Effector memory CD4-positive, alpha-beta T cell (primary cell): ENCODE measurements at places on chromosomes 3 and 15.

DNA sequence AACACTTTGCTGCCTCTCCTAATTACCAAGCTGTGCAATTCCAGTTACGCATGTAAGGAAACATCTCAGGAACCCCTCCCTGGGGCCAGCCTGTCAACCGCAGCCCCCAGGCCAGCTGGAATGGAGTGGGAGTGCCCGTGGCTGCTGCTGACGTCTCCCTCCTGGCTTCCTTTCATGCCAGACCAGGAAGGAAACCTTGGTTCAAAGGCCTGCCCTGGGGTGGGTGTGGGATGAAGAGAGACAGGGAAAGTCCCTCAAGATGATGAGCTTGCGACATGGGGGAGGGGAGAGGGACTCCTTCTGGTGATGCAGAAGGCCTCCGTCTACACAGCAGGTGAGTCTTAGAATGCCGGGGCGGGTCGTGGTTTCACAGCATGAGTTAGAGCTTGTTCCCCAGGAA, 11.4 kb upstream of the CYP11A1 start:
- H3K4me3 ChIP-seq = no peak overlapping the region
- H3K27me3 ChIP-seq = no peaks in the 10 kb centered on the region
- H3K36me3 ChIP-seq = no peaks in the 10 kb centered on the region
- DNase-seq = peak; percentile 19
- peaks cover 8% of the 10 kb centered on the region for H3K4me1 ChIP-seq

GRCh38 chr3:123295901-123296250, 94.1 kb downstream of the SEC22A start:
- no peaks in the 10 kb centered on the region for H3K36me3 ChIP-seq
- H3K27ac ChIP-seq = no peak overlapping the region
- no peak for DNase-seq
- peaks cover 2% of the 10 kb centered on the region for H3K27me3 ChIP-seq
- H3K4me3 ChIP-seq = no peak overlapping the region
- H3K4me1 ChIP-seq = no peaks in the 10 kb centered on the region

DNA sequence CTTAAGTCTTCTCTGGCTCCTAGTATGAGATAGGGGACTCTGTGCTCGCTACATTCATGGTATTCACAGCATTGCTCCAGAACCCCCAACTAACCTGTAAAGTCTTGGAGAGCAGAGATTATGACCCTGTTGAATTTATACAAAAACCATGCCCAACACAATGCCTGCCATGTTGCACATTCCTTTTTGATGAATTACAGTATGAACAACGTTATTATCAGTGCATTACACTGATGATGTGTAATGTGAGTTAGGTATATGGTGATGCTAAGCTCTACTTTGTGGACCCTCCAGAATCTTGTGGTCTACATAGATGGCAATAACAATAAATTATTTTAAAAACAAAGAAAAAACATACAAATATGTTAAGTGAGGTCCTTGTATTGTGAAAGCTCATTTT, 64.3 kb downstream of the EOMES start:
- DNase-seq = no peak
- H3K27me3 ChIP-seq = no peaks in the 10 kb centered on the region
- H3K36me3 ChIP-seq = no peaks in the 10 kb centered on the region

- no peak for DNase-seq
- no peaks in the 10 kb centered on the region for H3K4me1 ChIP-seq
- no peaks in the 10 kb centered on the region for H3K36me3 ChIP-seq
Measured at GRCh38 chr3:117790235-117790987, 1080.8 kb downstream of the TUSC7 start.

DNA sequence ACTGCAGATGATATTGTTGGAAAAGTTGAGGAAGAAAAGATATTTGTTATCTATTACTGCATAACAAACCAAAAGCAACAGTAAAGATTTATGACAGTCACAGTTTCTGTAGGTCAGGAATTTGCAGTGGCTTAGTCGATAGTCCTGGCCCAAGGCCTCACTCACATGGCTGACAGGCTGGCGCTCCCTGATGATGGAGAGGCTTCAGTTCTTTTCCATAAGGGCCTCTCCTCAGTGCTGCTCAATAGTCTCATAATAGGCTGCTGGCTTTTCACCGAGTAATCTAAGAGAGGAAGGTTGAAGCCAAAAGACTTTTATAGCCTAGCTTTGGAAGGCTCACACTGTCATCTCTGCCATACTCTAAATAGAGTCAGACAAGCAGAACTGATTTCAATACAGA, 17.7 kb downstream of the IREB2 start:
- no peaks in the 10 kb centered on the region for H3K27me3 ChIP-seq
- H3K4me3 ChIP-seq = no peak overlapping the region
- H3K27ac ChIP-seq = no peak overlapping the region
- peaks cover 6% of the 10 kb centered on the region for H3K4me1 ChIP-seq
- no peaks in the 10 kb centered on the region for H3K36me3 ChIP-seq

GRCh38 chr3:134075568-134075825, 45.8 kb upstream of the SLCO2A1 start:
- H3K36me3 ChIP-seq = no peaks in the 10 kb centered on the region
- no peak overlapping the region for H3K4me3 ChIP-seq
- no peaks in the 10 kb centered on the region for H3K4me1 ChIP-seq
- no peaks in the 10 kb centered on the region for H3K27me3 ChIP-seq

GRCh38 chr3:152902141-152902669, 67.3 kb downstream of the P2RY1 start:
- DNase-seq = no peak
- no peak overlapping the region for H3K4me3 ChIP-seq
- H3K36me3 ChIP-seq = no peaks in the 10 kb centered on the region

- H3K4me1 ChIP-seq = no peaks in the 10 kb centered on the region
- no peak overlapping the region for H3K4me3 ChIP-seq
- no peaks in the 10 kb centered on the region for H3K36me3 ChIP-seq
- no peak overlapping the region for H3K27ac ChIP-seq
Measured at GRCh38 chr3:58608648-58609047, 31.5 kb upstream of the FAM107A start.

DNA sequence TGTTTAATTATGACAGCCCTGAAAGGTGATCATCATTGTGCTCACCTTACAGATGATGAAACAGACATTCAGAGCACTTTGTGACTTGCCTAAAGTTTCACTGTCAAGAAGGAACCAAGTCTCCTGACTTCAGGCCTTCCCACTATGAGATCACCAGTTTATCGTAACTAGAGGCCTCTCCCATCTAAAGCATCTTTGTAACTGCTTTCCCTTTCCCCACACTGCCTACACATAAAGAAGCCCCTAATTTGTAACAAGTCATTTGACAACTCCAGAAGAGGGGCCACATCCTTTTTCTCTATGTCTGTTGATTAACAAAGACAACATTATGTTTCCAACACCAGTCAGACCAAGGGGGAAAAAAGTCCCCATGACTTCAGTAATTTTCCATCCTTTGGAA, 1.1 kb downstream of the KLHL6 start:
- peak overlapping the region; percentile 52 for H3K4me3 ChIP-seq
- peaks cover 29% of the 10 kb centered on the region for H3K4me1 ChIP-seq
- no peak for DNase-seq
- H3K36me3 ChIP-seq = no peaks in the 10 kb centered on the region

GRCh38 chr3:167406876-167407492, 26.9 kb upstream of the ZBBX start:
- H3K4me1 ChIP-seq = no peaks in the 10 kb centered on the region
- no peak overlapping the region for H3K27ac ChIP-seq
- no peaks in the 10 kb centered on the region for H3K27me3 ChIP-seq
- no peak overlapping the region for H3K4me3 ChIP-seq

DNA sequence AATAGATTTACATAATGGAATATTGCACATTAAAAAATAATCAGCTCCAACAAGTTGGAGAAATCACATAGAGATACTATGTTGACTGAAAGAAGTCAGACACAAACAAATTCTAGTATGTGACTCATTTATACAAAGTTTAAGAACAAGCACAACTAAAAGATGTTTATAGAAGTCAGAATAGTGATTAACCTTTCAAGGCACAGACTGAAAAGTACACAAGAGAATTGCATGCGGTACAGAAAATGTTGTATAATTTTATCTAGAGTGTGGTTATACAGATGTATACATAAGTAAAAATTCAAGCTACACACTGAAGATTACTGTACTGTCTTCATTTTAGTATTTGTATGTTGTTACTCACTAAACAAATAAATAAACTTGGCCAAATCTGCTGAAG, 19.3 kb upstream of the ATOSA start:
- H3K27ac ChIP-seq = no peak overlapping the region
- H3K4me3 ChIP-seq = no peak overlapping the region
- H3K4me1 ChIP-seq = no peaks in the 10 kb centered on the region
- no peaks in the 10 kb centered on the region for H3K27me3 ChIP-seq
- no peaks in the 10 kb centered on the region for H3K36me3 ChIP-seq

DNA sequence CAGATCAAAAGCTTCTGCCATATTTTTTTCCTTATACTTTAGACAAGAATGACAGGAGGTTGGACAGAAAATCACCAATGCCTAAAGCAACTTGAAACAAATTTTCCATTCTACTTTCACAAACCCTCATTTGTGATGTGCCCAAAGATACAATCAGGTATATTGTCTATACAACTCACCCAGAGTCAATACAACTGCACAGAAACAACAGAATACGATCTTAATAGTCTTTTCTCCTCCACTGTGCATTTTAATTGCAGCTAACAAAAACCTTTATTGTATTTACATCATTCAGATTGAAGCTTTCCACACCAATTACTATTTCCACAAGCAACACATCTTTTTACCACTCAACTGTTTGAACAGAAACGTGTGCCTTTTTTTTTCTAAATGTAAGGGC, 80.4 kb downstream of the PLOD2 start:
- H3K27me3 ChIP-seq = no peaks in the 10 kb centered on the region
- no peaks in the 10 kb centered on the region for H3K4me1 ChIP-seq
- H3K27ac ChIP-seq = no peak overlapping the region
- no peak overlapping the region for H3K4me3 ChIP-seq
- no peaks in the 10 kb centered on the region for H3K36me3 ChIP-seq

GRCh38 chr3:71031914-71032521, 551.5 kb downstream of the FOXP1 start:
- no peak overlapping the region for H3K27ac ChIP-seq
- DNase-seq = no peak
- H3K4me3 ChIP-seq = no peak overlapping the region
- H3K27me3 ChIP-seq = no peaks in the 10 kb centered on the region
- H3K36me3 ChIP-seq = peaks cover 45% of the 10 kb centered on the region
- H3K4me1 ChIP-seq = peaks cover 14% of the 10 kb centered on the region

DNA sequence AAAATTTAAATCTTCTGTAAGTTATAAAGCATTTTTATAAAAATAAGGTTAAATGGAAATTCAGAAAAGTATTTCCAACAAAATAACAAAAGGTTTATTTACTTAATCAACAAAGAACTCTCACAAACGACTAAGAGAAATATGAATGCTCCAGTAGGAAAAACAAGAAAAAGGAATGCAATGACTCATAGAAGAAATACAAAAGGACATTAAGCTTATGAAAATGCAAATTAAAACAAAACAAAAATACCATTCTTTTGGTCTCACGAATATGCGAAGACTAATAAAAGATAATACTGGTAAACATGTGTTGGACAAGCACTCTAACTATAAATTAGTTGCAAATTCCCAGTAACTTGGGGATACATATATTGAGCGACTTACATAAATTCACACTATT, 17.5 kb upstream of the TBC1D5 start:
- no peak overlapping the region for H3K4me3 ChIP-seq
- no peak for DNase-seq
- H3K27ac ChIP-seq = no peak overlapping the region
- H3K4me1 ChIP-seq = no peaks in the 10 kb centered on the region
- no peaks in the 10 kb centered on the region for H3K27me3 ChIP-seq

DNA sequence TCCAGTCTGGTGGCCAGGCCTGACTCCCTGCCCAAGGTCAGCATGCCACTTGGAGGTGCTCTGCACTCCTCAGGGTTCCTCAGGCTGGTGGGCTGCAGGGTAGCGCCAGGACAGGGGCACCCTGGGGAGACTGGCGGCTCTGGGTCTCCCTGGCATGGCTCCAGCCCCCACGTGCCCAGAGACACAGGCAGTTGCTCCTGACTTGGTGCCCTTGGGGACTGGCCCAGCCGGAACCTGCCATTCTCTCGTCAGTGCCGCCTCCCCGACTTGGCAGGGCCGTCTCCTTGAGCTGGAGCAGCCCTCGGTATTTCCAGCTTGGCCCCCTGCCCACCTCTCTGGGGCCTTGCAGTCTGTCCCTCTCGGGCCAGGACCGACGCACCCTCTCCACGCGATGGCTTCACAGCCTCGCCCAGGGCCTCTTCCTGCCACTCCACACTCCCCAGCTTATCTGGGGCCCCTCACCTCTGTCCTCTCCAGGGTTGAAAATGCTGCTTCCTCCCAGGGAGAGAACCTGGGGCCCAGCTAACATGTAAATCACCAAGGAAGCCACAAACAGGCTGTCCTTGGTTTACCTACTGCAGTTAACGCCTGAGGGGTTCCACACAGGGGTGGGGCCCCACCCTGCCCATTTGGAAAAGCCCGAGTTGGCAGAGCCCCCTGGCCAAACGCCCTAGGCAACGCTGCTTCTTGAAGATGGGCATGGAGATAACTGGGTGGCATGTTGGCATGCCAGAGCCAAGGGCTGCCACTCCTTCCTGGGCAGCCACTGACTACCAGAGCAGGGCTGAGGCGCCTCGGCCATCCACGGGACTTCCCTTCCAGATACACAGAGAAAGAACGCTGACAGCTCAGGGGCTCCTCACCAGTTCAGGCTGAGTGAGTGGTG, 61.4 kb downstream of the SMAD6 start:
- H3K4me1 ChIP-seq = no peaks in the 10 kb centered on the region
- no peak overlapping the region for H3K4me3 ChIP-seq
- DNase-seq = no peak

DNA sequence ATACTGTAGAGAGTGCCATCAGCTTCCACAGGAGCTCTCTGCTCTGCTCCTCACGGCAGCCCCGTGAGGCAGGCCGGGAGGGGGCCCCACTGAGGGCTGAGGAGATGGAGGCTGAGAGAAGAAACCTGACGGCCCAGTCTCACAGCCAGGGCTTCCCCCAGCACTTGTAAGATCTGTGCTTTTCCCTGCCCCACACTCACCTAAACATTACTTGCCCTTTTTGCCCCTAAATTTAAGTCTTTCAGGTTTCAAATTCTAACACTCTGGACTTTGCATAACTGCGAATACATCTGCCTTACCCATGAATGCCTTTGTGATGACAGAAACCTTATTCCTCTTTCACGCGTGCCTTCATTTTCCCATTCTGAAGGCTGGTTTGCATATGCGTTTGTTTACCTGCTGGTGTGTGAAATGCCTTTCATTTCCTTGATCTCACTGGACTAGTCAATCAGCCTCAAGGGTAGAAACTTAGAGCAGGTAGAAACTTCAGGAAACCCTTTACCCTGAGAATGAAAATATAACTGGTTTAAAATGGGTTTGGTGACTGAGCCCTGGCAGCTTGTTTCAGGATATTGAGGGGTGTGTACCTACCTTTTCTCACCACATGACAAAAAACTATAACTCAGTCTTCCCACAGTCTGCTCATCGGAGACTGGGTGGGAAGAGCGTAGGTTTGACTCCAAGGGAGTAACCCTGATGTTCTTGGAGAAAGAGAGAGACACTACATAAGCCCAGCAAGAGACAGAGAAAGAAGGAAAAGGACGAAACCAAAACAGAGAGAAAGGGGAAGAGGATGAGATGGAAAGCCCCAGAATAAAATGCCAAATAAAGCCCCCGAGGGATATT, 20.1 kb downstream of the SLC12A8 start:
- no peaks in the 10 kb centered on the region for H3K27me3 ChIP-seq
- H3K4me3 ChIP-seq = no peak overlapping the region
- no peaks in the 10 kb centered on the region for H3K36me3 ChIP-seq
- H3K27ac ChIP-seq = no peak overlapping the region

- no peak overlapping the region for H3K4me3 ChIP-seq
- no peaks in the 10 kb centered on the region for H3K36me3 ChIP-seq
- no peaks in the 10 kb centered on the region for H3K4me1 ChIP-seq
- DNase-seq = no peak
- no peak overlapping the region for H3K27ac ChIP-seq
Measured at GRCh38 chr15:58391088-58391487, 40.7 kb upstream of the LIPC start.

- H3K4me3 ChIP-seq = no peak overlapping the region
- no peaks in the 10 kb centered on the region for H3K36me3 ChIP-seq
- no peak for DNase-seq
- H3K4me1 ChIP-seq = no peaks in the 10 kb centered on the region
- no peak overlapping the region for H3K27ac ChIP-seq
Measured at GRCh38 chr15:89628806-89629715, 26.2 kb downstream of the KIF7 start.
